ENCODE measurements at places on chromosomes 13 and 19.

DNA sequence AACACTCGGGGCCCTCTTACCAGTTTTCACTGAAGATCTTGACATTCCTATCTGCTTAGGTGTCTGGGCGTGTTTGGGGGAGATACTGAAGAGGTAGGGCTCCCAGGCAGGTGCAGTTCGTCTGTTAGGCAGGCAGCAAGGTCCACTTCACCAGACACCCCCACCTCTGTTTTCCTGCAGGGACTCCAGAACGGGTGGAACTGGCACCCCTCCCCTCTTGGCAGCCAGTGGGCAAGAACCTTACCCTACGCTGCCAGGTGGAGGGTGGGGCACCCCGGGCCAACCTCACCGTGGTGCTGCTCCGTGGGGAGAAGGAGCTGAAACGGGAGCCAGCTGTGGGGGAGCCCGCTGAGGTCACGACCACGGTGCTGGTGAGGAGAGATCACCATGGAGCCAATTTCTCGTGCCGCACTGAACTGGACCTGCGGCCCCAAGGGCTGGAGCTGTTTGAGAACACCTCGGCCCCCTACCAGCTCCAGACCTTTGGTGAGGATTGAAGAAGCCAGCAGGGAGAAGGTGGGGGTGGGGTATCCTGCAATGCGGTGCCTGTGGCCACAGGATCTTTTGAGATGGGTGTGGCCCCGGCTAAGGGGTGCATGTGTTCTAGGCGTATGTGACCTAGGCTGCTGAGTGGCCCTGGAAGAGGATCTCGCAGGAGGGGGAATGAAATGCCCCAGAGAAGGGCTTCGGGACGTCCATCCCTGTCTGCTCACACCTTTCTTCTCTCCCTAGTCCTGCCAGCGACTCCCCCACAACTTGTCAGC is 3.3 kb upstream of the ICAM4 start:
- DNase-seq: no peak

DNA sequence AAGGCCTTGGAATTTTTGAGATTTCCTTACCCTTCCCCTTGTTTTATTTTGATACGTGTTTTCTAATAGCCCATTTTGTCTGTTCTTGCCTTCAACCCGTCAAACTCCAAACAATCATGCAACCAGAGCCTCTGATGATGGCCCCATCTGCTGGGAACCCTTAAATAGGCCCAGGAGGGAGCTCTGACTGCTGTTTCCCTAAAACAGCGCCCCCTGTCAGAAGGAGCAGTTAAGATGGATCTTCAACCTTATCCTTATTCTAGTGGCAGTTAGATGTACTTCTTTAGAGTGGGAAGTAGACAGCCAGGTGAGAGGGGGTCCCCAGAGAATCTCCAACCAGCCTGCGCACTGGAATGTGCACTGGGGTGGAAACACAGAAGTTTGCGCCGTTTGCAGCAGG is 1031.0 kb upstream of the PCDH9 start:
- no peak for DNase-seq

- no peak for DNase-seq
Measured at GRCh38 chr13:39257642-39258041, 219.4 kb downstream of the NHLRC3 start.

DNA sequence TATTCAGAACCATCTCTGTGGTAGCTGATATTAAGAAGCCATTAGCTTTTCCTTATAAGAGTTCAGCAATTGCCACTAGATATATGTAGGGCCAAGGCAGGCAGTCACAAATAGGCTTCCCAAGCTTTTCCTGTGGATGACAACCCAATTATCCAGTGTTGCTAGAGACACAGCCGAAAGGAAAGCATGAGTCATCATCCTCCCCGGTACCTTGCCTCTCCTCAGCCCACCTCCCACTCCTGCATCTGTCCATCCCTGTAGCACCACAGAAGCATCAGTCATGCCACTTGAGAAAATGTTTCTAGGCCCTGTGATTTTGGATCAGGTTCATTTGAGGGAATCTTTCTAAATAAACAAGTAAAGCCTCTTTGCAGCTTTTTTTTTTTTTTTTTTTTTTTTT is 204.3 kb downstream of the DNAJC15 start:
- DNase-seq: no peak

- no peak for DNase-seq
Measured at GRCh38 chr13:50078231-50078894, 63.1 kb downstream of the KCNRG start.
